Spleen (tissue), 13 donors: ENCODE measurements at places on chromosomes 2 and 18. TPM values are rescaled to one million over a fixed set of nuclear protein-coding genes. Genes with fewer than 3 reads are reported as not detected.

DNA sequence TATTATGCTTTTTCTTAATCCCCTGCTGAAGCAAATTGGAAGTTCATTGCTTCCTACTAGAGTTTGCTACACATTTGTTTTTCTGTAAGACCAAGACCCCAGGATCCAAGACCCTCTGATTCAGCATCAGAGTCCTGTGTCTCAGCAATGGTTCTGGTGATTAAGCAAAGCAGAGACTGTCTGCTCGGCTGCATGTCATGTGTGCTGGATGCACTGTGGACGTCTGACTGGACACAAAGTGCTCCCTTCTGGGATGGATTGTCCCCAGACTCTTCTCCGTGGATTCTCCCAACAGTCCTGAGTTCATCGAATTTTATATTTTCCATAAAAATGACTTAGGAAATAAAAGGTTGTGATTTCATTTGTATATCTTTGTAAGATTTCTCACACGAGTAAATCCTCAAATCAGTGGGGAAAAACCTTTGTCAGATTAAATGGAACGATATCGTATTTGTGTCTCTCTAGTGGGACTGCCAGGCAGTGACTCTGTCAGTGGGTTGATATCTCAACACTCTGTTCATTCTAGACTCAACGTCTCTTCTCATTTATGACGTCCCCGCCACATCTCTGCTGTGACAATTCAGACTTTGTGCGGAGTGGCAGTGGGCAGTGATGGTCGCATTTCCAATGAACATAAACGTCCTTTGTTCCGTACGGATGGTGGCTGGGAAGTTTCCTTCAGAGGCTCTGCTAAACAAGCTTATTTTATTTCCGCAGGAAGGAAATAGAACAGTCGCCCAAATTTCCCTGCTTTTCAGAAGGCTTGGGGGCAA lies 58.6 kb downstream of the NCAPH start:
- no peaks in the 10 kb centered on the region for H3K27me3 ChIP-seq
- no peaks in the 10 kb centered on the region for H3K36me3 ChIP-seq
- H3K27ac ChIP-seq = no peak overlapping the region

The CD8B gene
- 9.3 TPM for total RNA-seq

DNA sequence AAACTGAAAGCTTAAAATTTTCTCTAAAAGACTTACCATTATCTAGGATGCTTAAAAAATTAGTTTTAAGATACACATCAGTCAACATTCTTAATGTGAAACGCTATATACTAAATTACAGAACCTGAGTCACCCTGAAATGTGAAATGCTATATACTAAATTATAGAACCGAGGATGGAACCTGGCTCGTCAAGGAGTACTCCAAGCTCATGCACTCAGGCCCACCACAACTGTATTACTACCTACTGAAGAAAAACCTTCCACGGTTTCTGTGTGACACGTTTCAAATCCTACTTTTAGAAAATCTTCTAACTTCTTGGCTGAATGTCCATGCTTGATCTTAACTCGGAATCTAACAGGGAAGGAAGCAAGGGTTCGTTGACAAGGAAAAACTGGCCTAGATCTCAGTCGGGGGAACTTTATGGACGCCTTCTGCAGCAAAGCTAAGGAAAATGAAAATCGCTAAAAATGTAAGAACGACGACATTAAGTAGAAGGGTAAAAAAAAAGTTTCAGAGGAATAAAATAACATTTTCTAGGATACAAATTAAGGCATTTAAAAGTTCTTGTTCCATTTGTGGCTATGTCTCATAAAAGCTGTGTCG lies 1.4 kb downstream of the PRKD3 start:
- peak overlapping the region; percentile 47 for H3K4me3 ChIP-seq
- H3K4me1 ChIP-seq = peaks cover 73% of the 10 kb centered on the region
- no peaks in the 10 kb centered on the region for H3K27me3 ChIP-seq
- peak overlapping the region; percentile 93 for H3K27ac ChIP-seq

- DNase-seq = no peak
- H3K27ac ChIP-seq = no peak overlapping the region
- H3K27me3 ChIP-seq = no peaks in the 10 kb centered on the region
- no peaks in the 10 kb centered on the region for H3K36me3 ChIP-seq
- H3K4me3 ChIP-seq = no peak overlapping the region
- no peaks in the 10 kb centered on the region for H3K4me1 ChIP-seq
These were observed 254.7 kb downstream of the MREG start for GRCh38 chr2:215758691-215759090.

DNA sequence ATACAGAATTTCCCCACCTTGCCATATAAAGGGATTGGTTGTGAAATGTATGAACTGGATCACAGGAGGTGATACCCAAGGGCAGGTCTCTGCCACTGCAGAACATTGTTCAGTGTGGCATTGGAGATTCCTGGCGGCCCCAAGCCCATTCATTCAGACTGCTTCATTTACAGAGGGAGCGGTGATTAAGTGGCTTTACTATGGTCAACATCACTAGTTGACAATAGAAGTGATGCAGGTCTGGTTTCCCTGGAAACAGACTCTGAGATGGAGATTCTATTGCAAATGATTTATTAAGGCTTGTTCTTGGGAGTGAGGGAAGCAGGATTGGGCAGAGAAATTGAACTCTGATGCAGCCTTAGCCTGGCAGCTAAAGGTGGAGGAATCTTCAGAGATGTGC lies 62.4 kb downstream of the ZDBF2 start:
- DNase-seq = no peak
- H3K36me3 ChIP-seq = no peaks in the 10 kb centered on the region

- H3K27ac ChIP-seq = no peak overlapping the region
- H3K4me1 ChIP-seq = no peaks in the 10 kb centered on the region
- H3K27me3 ChIP-seq = no peaks in the 10 kb centered on the region
These were observed 572.9 kb upstream of the SLC8A1 start for GRCh38 chr2:41024816-41025215.

The OSBPL6 gene
- total RNA-seq = 1.6 TPM
